ENCODE measurements at places on chromosomes 12 and 14.
A peak's percentile ranks its signal among the peaks of the same experiment; 100 is the strongest.

- DNase-seq: no peak
These were observed 17.7 kb upstream of the SFSWAP start for GRCh38 chr12:131693149-131693548.

- no peak for DNase-seq
These were observed 660.4 kb upstream of the TMEM132C start for GRCh38 chr12:127606476-127607015.

- no peak for DNase-seq
These were observed 25.7 kb upstream of the COCH start for GRCh38 chr14:30848449-30849240.

- no peak for DNase-seq
These were observed 3.7 kb downstream of the OR10G2 start for GRCh38 chr14:21631084-21631483.

DNA sequence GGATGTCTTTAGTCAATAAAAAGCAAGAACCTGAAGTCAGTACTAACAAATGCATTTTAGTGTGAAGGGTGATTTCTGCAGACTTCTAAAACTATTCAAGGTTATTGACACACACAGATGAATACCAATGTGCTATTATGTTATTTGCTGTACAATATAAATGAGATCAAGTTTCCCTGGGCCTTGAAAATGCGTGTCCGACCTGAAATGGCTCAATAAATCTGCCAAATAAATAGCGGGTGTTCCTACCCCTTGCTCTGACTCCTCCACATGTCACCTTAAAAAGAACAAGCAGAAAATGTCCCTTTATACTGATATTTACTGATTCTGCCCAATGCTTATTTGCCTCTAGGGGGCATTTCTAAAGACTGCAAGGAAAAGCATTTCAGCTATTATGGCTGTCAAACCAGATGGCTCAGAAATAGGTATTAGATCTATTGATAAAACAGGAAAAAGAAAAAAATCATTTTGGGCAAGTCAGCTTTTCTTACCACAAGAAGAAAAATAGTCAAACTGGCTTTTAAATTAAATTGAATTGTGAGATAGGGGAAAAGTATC, 367.3 kb upstream of the KITLG start:
- no peak for DNase-seq

- no peak for DNase-seq
These were observed 37.8 kb upstream of the PLBD1 start for GRCh38 chr12:14605401-14605989.

GRCh38 chr12:2892246-2892645, 1.6 kb downstream of the TULP3 start:
- no peak for DNase-seq

- DNase-seq: no peak
These were observed 8.4 kb downstream of the B4GALNT1 start for GRCh38 chr12:57624441-57625220.

GRCh38 chr14:53545217-53545616, 392.1 kb upstream of the DDHD1 start:
- DNase-seq: no peak

DNA sequence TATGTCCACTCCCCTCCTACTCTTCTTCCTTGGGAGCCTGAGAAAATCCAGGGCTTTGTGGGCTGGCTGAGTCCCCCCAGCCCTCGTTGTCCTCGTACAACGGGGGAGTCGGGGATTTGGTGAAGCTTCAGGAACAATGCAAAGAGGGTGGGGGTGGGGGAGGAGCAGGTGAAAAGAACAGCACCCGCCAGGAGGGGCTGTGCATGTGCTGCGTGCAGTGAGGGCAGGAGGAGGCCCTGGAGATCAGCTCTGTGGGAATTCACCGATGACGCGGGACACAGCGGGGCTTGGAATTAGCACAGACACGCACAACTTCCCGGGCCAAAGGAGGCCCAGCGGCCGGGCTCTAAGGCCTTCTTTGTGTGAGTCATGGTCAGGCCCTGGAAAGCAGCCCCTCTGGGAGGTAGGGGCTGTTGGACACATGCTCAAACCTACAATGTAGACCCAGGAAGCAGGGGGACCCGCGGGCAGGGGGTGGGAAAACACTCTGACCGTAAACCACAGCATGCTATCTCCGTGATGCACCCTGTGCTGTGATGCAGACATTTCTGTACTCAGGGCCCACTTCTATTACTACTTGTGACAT, 32.8 kb downstream of the RBM19 start:
- DNase-seq: no peak

DNA sequence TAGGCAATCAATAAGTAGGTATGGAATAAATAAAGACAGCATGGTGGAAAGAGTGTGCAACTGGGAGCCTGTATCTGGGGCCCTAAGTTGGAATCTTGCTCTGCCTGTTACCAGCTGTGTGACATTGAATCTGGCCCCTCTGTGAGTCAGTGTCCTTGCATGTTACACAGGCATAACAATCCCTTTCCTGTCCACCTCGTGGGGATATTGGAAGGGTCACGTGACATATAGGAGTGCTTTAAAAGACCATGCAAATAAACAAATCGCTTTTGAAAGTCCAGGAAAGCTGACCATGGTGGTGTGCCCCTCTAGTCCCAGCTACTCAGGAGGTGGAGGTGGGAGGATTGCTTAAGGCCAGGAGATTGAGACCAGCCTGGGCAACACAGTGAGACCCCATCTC, 51.1 kb upstream of the VRK1 start:
- peak; percentile 49 for DNase-seq

- no peak for DNase-seq
These were observed 513.3 kb upstream of the CCDC196 start for GRCh38 chr14:65972891-65973290.

GRCh38 chr12:30725739-30726138, 29.0 kb downstream of the CAPRIN2 start:
- DNase-seq: no peak

- peak; percentile 88 for DNase-seq
These were observed 6.4 kb downstream of the SLC48A1 start for GRCh38 chr12:47779301-47779942.

- no peak for DNase-seq
These were observed 28.4 kb downstream of the SARNP start for GRCh38 chr12:55789171-55789570.

DNA sequence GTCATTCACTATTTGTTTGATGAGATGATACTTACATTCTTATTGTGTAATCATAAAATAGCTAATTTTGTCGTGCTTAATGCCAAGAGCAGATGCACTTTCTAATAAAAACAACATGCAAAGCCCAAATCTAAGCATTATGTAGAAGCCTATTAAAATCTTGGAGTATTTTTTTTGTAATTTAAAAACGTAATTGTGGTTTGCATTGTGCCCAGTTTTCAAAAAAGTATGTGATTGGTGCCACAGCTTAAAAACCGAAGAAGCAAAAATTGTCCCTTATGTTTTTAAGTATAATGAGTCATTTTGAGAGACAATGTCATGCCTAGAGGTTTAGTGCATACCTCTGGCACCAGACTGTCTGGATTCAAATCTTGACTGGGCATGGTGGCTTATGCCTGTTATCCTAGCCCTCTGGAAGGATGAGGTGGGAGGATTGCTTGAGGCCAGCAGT, 464.8 kb upstream of the RGS6 start:
- no peak for DNase-seq

DNA sequence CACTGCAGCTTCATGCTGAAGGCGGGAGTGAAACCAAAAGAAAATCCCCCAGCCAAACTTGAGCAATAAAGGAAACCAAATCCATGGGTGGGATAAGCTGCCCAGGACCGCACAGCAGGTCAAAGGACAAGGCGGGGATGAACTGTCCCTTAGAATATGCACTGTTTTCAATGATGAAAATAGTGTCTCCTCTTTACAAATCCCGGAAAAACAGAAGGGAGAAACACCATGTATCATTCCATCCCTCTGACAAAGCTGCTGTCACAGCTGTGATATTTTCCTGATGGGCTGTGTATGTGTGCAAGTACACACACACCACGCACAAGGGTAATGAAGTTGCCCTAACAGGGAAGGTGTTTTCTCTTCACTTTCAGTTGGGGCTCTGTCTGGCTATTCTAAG, 70.3 kb downstream of the ACTN1 start:
- no peak for DNase-seq

DNA sequence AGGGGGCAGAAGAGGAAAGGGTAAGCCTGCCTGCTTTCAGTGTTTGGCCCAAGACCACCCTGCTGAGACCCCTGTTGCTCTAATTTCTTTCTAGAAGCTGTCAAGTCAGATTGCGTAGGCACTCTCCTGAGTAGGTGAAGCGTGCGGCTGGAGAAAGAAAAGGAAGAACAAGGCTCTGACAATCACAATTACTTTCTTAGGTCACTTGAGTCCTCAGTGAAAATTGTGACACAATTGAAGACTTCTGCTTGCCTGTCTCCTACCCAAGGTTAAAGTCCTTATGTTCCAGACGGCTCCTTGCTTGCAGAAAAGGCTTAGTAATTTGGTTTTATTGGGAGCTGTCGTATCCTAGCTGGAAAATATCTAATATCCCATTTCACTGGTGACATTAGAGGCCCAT, 721 bp upstream of the CTSG start:
- no peak for DNase-seq

GRCh38 chr12:102468261-102468915, 12.0 kb downstream of the IGF1 start:
- no peak for DNase-seq

DNA sequence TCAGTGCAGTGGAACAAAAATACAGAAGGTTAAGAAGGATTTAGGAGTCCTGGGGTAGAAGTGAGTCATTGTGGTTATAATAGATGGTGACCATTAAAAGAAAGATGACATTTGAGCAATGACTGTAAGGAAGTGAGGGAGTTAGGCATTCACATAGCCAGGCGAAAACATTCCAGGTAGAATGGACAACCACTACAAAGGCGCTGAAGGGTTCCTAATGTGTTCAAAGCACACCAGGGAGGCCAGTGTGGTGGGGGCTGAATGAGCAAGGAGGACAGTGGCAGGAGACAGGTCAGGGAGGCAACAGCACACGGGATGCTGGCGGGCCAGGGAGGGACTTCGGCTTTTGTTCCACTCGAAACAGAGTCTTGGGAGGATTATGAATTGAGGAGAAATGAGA, 129.9 kb downstream of the NPAS3 start:
- no peak for DNase-seq

DNA sequence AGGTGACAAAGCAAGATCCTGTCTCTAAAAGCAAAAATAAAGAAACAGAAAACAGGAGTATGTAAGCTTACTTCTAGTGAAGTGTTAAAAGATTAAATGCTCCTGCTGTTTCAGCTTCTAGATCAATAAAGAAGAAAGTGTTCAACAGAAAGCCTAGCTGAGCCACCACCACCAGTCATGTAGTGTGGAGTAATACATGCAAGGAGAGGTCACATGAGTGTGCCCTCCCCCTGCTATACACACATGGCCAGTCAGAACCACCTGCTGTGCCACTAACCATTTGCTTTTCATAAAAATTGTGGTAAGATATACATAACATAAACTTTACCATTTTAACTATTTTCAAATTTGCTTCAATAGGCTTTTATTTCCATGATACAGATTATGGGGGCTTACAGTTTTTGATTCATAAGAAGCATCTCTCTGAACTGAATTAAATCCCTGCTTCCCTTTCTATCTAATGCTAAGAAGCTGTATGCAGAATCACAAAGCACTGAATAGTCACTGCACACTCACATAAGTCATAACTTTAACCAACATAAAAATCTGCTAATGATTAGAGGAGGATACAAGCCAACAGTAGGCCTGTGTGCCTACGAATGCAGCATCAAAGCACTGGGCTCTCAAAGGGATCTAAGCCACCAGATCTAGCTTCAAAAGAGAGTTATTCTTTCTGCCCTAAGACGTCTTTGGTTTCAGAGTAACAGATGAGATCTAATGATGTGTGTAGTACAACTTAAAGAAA, 515.5 kb downstream of the C12orf50 start:
- DNase-seq: no peak

Data from lung microvascular endothelial cell (primary cell).